C1 segment of cervical spinal cord (tissue), 14 donors: ENCODE measurements at places on chromosomes 16 and 17.

DNA sequence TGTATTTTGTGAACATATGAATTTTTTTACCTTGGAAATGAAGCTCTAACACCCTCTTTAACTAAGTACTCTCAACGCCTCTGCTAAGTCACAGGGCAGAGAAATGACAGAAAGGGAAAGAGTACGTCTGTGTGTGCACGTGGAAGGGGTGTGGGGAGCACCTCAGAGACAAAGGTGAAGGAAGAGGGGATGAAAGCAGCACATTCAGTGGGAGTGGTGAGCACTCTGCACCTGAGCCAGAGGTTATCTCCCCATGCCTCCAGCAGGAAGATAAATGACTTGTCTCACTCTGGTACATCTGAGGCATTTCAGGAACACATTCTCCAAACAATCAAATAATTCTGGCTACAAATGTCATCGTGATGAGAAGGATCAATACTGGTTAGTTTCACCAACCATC, 15.0 kb downstream of the GNA13 start:
- no peak for DNase-seq

DNA sequence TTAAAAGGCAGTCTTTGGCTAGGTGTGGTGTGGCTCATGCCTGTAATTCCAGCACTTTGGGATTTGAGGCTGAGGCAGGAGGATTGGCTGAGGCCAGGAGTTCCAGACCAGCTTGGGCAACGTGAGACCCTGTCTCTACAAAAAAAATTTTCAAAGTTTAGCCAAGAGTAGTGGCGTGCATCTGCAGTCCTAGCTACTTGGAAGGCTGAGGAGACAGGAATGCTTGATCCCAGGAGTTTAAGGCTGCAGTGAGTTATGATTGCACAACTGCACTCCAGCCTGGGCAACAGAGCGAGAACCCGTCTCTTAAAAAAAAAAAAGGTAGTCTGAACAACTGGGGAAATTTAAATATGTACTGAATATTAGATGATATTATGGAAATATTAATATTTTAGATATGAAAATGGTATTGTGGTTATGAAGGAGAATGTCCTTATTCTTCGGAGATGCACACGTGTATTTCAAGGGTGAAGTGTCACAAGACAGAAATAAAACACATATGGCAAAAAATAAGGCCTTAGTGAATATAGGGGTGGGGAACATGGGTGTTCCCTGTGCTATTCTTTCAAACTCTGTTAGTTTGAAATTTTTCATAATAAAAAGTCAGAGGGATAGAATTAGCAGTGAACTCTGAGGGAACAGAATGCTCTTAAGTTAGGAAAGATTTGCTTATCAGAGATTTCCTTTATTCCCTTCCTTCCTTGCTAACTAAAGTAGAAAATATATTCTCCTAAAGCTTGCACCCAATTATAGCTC, 144.7 kb downstream of the CDK5R1 start:
- no peak for DNase-seq

DNA sequence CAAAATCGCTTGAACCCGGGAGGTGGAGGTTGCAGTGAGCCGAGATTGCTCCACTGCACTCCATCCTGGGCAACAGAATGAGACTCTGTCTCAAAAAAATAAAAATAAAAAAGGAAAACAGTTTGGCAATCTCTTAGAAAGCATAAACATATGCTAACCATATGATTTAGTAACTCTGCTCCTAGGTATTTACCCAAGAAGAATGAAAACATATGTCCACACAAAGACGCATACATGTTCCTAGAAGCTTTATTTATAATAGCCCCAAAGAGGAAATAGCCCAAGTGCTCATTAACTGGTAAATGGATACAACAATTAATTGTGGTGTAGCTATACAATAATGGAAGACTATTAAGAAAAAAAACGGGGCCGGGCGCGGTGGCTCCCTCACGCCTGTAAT, 18.5 kb upstream of the CDH1 start:
- DNase-seq, result no peak

- no peak for DNase-seq
These were observed 127.7 kb upstream of the GSE1 start for GRCh38 chr16:85485379-85485778.

- DNase-seq, result no peak
These were observed 291.1 kb downstream of the FOXL1 start for GRCh38 chr16:86869288-86870022.

DNA sequence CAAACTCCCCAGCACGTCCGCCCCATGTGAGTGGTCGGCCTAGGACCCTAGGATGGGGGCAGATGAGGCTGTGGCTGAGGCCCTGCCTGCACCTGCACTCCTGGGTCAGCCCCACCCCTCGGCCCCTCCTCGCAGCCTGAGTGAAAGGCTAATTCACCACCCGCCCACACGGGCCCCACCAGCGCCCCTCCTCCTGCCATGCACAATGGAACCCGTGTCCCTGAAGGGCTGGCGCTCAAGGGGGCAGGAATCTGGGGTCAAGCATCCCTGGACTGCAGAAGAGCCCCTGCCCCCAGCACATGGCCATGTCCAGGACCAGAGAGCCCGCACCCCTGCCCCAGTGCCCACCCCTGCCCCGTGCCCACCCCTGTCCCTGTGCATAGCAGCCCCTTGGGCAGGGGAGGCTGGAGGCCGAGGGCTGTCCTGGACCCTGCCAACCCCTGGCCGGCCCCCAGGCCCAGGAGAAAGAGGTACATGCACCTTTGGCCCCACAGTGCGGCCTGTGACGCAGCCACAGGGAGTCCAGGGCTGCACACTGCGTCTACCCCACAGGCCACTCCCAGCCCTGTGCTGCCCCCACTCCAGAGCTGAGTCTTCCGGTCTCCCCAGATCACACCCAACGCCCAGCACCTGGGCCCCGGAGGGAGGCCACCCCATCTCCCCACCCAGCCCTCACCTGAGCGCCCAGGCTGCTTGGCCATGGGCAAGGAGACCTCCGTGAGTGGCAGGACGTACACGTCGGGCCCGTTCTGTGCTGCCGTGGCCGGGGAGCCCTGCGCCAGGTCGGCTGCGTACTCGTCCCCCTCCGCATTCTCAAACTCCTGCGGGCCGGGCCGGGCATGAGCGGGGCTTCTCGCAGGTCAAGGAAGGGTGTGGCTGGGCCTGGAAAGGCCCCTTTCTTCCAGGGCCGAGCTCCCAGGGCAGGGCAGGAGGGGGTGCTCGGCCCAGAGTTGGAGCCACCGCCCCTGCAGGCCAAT, 34.6 kb upstream of the PVALEF start:
- DNase-seq, result no peak

GRCh38 chr16:66189951-66190350, 176.5 kb upstream of the CDH5 start:
- no peak for DNase-seq

- no peak for DNase-seq
These were observed 282.4 kb upstream of the DYNLRB2 start for GRCh38 chr16:80258407-80258806.

DNA sequence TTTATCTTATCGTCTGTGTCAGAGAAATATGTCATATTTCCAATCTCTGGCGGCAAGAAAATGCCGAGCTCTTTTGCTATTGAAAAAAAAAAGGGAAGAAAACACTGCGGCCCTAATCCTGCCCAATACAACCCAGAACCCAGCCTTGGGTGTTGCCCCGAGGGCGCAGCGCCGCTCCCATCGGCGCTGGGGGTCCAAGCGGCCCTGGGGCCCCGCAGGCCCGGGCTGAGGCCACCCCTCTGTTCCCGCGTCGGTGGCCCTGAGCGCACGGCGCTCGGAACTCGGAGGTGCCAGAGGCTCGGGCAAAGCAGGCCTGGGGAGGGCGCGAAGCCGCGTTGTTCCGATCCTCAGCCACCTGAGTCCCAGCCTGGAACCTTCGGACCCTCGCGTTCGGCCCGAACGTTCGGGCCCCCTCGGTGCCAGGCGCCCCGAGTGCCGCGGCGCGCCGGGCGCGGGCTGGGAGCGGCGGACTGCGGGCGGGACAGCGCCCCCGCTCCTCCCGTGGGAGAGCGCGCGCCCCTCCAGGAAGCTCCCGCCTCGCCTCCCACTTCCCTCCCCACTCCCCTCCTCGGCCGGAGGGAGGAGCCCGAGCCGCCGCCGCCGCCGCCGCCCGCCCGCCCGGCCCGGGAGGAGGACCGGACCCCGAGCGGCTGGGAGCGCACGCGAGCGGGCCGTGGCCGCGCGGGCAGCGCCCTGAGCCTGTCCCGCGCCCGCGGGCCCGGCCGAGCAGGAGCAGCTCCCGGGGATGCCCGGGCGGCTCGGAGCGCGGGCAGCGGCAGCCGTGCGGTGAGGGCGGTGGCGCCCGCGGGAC, at the start of gene CPNE2:
Gene CPNE2 (plus strand): TSS at position 609 of the 811 bp plus-strand sequence. CDS start 18,160 bp downstream, outside the sequence.
- peak; percentile 42 for DNase-seq

GRCh38 chr16:17083628-17084027, 387.1 kb downstream of the XYLT1 start:
- no peak for DNase-seq

DNA sequence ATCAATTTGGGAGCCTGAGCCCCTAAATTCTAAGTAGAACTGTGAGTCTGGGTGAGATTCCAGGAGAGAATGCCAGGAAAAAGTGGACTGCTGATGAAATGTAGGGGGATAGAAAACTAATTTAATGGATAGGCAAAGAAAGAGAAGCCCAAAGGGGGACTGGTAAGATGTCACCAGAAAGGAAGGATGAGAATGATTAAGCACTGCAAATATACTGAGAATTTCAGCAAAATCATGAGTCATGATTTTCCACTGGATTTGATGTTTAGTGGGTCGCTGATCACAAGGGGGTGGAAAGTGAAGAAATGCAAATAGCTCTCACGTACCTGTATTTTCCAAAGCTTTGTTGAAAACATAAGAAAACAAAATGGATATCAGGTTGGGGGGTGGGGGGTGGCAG, 201.8 kb downstream of the SLC39A11 start:
- no peak for DNase-seq

DNA sequence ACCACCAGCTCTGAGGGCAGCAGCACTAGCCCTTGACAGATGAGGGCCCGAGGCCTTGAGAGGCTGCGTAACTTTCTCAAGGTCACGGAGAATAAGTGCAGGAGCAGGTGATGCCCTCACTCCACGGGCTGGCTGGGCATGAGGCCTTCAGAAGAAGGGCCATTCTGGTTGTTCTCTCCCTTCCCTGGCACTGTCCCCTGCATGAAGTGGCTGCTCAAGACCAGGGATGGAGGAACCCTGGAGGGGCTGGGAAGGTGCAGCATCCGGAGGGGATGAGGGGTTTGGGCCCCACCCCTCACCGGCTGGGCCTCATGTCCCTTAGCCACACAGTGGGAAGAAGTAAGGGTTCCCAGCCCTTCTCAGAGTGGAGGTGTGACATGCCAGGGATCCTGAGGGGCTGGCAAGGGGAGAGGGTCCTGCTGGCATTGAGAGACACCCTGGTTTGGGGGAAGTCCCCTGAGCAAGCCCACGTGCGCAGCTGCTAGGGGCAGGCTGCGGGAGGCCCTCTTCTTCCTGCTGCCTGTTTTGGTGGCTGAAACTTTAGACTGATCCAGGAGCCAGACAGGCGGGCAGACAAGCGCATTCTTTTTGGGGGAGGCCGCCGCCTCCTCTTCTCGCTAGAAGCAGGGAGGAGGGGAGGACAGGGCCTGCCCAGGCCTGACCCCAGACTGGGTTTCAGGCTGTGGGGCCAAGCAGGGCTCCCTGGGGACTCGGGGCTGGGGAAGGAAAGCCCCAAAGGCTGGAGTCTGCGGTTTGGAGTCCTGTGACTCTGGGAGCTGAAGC, 74.0 kb downstream of the N4BP1 start:
- no peak for DNase-seq

GRCh38 chr16:80710918-80711317, 93.5 kb downstream of the CDYL2 start:
- no peak for DNase-seq
